GM12878 (cell line): ENCODE measurements at places on chromosomes 12 and 14.

DNA sequence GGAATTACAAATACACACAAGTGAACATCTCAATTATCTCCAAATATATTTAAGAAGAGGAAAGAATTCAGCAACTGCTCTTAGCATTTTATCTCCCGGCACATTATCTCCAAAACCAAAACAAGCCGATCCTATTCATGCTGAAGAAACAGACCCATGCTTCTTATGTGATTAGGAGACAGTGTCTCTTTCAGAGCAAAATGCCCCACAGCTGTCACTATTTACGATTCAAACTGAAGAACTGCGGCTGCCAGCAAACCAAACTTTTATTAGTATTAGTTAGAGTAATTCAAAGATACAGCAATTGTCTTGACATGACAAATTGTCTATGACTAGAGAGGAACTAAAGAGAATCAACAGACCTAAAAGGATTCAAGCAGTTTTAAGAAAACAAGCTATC lies 79.4 kb downstream of the SETD3 start:
- no peak overlapping the region for H3K4me3 ChIP-seq
- H3K4me1 ChIP-seq, result peaks cover 3% of the 10 kb centered on the region; the same call in 1 of the 2 replicates
- peaks cover 10% of the 10 kb centered on the region; the same call in 1 of the 2 replicates for H3K36me3 ChIP-seq
- DNase-seq, result no peak
- no peaks in the 10 kb centered on the region for H3K27me3 ChIP-seq

DNA sequence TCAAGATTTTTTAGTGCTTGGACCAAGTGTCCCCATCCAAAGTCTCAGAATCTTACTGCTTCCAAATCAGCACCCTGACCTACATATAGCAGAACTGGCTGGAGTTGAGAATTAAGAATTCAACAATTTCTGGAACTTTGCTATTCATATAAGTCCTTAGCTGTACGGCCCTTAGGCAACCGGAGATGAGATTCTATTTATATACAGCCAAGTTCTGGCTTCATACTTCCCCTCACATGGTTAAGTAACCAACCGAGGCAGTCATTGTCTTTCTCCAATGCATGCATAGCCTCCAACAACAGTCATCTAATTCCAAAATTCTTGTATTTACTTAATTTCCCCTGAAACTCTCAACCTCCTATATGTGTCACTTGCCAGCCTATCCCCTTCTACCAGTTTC lies 76.6 kb downstream of the SINHCAF start:
- H3K27me3 ChIP-seq, result no peaks in the 10 kb centered on the region
- H3K27ac ChIP-seq, result no peak overlapping the region
- H3K4me1 ChIP-seq, result no peaks in the 10 kb centered on the region
- H3K36me3 ChIP-seq, result no peaks in the 10 kb centered on the region
- no peak for DNase-seq
- H3K4me3 ChIP-seq, result no peak overlapping the region

GRCh38 chr12:28872654-28873268 lies 276.3 kb upstream of the FAR2 start:
- H3K4me3 ChIP-seq, result no peak overlapping the region
- no peaks in the 10 kb centered on the region for H3K36me3 ChIP-seq
- H3K27ac ChIP-seq, result no peak overlapping the region
- H3K27me3 ChIP-seq, result no peaks in the 10 kb centered on the region

DNA sequence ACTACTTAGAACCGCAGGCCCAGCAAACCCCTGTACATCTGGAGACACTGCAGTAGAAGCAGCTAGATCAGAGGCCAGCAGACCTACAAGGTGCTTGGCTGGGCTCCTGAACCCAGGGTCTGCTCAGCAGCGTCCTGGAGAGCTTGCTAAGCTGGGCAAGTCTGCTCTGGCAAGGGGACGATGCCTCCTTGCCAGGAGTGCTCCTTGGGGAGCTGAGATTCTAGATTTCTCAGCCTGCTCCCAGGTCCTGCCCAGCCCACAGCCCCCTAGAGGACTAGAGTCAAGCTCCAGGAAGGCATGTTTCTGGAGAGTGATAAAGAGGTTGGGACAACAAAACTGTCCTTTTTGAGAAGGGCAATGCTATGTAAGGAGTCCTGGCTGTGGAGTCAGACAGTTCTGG lies 60.3 kb downstream of the HSPB8 start:
- no peaks in the 10 kb centered on the region for H3K27me3 ChIP-seq
- DNase-seq, result no peak
- H3K36me3 ChIP-seq, result no peaks in the 10 kb centered on the region
- no peak overlapping the region for H3K4me3 ChIP-seq
